ENCODE measurements at places on chromosomes 6 and 20.

DNA sequence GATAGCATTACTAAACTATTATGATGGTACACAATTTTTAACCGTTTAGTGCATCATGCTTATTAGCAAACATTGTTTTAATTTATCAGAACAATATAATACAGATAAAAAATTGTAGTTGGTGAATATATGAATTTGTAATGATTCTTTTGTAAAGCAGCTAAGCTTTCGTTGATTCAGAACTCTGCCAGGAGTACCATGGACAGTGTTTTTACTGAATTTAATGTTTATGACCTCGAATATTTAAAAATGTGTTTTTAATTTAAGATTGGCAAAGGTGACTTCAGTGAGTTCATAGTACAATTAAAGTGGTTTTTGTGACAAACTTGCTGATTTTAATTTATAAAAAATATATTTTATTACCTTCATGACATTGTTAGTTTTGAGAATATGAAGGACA is 10.0 kb downstream of the AFDN start:
- DNase-seq: no peak

DNA sequence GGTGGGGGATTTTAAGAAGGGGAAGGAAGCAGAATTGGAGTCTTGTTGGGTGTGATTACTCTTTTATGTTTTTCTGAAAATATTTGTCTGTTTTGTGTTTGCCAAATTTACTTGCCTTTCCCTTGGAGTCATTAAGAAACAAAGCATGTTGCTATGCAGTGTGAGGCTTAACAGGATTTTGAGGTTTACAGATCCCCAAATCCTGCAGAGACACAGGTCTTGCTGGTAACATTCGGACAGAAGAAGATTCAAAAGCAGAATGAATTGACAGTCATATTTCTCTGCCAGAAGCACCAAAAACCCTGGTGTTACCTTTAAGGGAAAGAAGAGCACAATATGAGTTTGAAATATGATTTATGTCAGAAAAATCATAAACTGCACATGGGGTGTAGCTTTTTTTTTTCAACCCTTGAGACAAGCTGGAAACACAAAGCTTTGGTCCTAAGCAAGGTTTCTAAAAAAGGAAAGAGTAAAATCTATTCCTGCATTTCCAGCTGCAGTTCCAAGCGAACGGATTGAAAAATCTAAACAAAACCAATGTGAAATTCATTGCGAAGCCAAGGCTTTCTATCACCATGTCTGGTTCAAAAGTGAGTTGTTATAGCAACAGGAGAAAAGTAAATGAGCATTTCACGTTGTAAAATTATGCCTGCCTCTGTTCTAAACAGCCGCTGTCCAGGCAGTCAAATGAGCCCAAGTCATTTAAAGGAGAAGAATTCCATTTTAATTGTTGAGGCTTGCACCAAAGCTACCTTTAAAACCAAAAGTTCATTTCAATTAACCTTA is 358.9 kb upstream of the SASH1 start:
- DNase-seq: no peak

GRCh38 chr20:19269737-19270340 is 57.4 kb downstream of the SLC24A3 start:
- DNase-seq: no peak

DNA sequence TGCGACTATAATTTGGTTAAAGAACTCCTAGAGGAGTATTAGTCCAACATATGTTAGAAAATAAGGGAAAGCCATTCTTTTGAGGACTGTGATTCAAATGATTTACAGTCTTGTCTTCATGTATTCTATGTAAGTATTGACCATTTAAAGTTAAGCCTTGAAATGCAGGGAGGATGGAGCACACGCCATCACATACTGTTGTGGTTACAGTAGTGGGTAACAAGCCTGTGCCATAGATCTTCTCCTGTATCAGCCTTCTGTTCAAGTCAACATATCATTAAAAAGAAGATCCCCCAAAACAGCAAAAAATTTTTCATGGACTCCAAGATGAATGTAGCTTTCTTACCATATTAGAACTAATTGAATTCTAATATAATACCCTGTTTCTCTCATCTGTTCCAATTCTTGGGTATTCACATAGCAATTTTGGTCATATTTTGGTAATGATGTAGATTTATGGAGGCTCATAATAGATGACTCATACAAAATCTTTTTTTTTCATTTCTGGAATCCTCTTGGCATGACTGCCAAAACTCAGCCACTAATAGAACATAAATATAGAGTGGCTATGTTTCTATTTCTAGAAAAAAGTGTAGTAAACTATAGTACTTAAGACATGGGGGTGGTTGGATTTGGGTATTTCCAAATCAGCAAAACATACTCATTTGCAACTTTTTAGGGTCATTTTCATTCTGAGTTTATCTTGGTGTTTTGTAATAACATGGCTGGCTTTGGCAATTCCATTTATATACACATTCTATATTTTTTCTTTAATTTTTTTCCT is 413.5 kb downstream of the BCKDHB start:
- no peak for DNase-seq

DNA sequence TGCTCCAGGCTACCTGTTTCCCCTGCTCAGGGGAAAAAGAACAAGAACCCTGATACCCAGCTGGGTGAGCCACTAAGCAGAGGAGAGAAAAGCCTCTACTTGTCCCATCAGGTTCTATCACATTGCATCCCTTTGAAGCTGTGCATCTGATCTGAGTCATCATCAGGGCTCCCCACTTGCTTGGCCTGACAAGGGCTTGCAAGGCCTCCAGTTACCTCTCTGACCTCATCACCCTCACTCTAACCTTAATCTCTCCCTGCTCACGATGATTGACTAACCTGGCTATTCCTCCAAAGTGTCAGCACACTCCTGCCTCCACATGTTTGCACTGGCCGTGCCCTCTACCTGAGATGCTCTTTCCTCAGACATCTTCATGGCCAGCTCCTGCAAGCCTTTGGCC is 309.5 kb upstream of the CHD6 start:
- no peak for DNase-seq

GRCh38 chr20:44212792-44213191 is 2.2 kb upstream of the OSER1 start:
- no peak for DNase-seq

GRCh38 chr6:14072084-14072483 is 45.5 kb upstream of the CD83 start:
- DNase-seq: peak; percentile 67

DNA sequence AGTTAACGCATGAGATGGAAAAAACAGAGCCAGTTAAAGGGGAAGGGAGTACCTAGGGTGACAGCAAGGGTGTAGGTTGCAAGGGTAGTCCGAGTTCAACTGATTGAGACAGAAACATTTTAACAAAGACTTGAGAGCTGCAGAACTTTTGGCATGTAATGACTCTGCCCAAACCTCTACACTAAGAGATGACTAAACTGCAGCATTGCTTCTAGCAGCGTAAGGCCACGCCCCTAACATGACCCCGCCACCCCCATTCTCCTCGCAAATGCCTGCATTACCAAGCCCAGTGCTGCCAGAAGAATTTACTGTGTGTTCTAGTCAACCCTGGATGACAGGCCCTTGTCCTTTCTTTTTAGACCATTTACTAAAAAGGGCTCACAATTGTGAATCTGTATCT is 6.3 kb upstream of the HINT3 start:
- DNase-seq: peak; percentile 47

- no peak for DNase-seq
Measured at GRCh38 chr6:57097596-57097995, 7.6 kb downstream of the ZNF451 start.

GRCh38 chr6:150527100-150527499 is 72.6 kb upstream of the PLEKHG1 start:
- DNase-seq: no peak

GRCh38 chr6:53544217-53544469 is 758 bp downstream of the GCLC start:
- no peak for DNase-seq

DNA sequence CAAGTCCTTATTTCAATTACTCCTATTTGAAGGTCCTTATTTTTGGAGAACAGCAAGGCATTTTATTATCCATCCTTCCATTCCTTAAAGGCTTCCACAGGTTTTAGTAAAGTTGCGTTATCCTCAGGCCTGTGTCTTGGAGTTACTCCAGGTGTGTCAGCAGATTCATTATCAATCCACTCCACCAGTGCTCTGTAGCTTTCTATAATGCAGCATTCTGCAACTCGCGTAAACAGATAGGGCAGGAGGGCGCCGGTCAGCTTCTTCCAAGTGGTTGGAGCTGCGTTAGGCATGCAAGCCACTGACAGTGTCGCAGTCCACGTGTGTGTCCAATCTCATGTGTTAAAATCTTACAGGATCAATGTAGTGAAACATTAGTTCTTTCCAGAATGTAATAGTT is 75.8 kb downstream of the SYTL3 start:
- DNase-seq: no peak

DNA sequence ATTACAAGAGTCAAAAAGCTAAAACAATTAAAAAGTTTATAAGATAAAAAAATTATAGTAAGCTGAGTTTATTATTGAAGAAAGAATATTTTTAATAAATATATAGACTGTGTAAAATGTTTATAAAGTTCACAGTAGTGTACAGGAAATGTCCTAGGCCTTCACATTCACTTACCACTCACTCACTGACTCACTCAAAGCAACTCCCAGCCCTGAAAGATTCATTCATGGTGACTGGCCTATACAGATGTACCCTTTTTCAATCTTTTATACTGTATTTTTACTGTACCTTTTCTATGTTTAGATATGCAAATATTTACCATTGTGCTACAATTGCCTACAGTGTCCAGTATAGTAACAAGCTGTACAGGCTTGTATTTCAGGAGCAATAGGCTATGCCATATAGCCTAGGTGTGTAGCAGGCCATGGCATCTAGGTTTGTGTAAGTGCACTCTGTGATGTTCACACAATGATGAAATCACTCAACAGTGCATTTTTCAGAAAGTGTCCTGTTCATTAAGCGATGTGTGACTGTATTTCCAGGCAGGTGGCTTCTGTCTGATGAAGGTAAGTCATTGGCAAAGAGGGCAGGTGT is 130.2 kb downstream of the BTBD3 start:
- no peak for DNase-seq

GRCh38 chr20:884983-885952 is 30.9 kb downstream of the ANGPT4 start:
- peak; percentile 8 for DNase-seq

DNA sequence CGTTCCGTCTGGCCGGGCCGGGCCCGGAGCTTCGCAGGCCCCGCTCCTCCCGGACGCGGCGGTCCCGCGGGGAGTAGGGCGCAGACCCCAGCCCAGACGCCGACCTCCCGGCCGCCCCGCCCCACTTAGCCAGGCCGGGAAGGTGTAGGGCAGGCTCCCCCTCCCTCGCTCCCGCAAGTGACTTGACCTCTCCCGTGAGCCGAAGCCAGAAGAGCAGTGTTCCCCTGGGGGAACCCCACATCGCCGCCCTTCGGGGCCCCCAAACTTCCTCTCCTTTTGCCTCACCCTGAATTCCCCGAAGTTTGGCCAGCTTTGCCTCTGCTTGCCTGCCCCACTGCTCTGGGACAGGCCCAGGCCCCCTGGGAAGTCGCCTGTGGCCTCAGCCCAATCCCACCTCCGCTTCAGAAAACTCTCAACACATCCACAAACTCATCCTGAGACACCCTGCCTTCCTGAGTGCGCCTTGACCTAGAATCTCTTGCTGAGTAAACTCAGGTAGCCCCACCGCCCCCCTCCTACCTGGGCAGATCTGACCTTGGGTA is 524 bp upstream of the NOL4L start:
- DNase-seq: no peak

DNA sequence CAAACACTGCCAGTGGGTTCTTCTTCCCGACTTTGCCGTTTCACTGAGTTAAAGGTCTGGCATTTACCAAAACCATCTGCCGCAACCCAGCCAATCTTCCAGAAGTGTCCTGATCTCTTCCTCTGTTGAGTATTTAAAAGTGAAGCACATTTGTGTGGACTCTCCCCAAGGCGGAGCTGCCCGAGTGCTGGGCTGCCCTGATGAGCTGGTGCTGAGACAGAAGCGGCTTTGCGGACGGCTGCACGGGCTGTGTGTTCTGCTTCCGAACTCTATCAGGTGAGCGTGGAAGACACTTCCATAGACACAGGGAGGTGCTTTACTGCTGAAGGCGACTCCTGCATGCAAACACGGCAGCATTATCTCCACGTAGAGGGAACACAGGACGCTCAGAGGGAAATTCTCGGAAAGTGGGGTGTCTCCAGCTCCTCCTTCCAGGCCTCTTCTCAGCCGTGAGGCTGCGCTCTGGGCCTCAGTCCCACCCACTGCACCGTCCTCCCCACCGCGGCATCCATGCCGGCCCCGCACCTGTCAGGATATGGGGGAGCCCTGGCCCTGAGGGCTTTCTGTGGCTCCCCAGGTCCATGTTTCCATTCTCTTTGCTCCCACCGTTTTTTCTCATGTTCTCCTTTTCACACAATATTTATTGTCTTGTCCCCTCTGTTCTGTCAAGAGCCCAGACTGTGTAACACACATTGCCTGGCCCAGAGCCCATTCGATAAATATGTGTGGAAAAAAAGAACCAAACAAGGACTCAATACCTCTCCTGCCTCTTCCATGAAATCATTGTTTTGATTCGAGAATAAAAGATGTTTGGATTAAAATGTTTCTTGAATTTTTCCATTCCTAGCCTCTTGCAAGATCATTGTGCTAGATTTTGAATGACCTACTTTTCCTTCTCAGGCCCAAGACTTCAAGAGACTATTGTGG is 205.1 kb downstream of the DLL1 start:
- no peak for DNase-seq

- peak; percentile 79 for DNase-seq
Measured at GRCh38 chr20:64035066-64035932, 683 bp upstream of the C20orf204 start.

- no peak for DNase-seq
Measured at GRCh38 chr20:17856024-17856564, 112.5 kb downstream of the SNX5 start.

DNA sequence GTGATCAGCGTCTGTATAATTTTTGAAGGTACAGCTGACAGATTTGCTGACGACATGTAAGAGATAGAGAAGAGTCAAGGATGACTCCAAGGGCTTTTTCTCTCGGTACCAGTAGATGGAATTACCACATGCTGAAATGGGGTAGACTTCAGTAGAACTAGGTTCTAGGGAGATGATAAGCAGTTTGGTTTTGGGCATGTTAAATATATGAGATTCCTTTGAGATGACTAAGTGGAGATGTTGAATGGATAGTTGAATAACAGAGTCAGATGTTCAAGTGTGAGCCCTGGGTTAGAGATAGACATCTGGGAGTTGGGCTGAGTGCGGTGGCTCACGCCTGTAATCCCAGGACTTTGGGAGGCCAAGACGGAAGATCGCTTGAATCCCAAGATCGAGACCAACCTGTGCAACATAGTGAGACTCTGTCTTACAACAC is 50.0 kb downstream of the PHF20 start:
- no peak for DNase-seq

DNA sequence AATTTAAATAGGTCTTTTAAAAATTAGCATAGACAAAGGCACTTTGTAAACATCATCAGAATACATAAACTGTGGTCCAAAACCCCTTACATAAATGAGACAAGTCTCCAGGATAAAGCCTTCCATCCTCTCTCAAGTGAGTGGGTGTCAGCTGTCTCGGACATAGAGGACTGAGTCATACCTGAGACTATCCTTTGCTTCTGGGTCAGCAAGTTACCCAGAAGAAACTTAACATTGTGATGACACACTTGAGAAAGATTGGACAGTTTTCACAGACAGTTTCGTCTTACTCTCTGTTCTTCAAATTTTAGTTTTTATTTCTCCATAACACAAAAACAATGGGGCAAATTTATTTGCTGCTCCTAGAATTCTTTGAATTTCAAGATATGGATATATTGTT is 838.0 kb downstream of the DHX35 start:
- no peak for DNase-seq
